ENCODE measurements at places on chromosomes 7 and 10. TPM values are rescaled to one million over a fixed set of nuclear protein-coding genes. Genes with fewer than 3 reads are reported as not detected.

Gene FXYD4
- total RNA-seq = not detected

- DNase-seq = no peak
Measured at GRCh38 chr10:111086574-111086973, 9.7 kb downstream of the ADRA2A start.

GRCh38 chr10:27998178-27998953, 513 bp downstream of the ODAD2 start:
- DNase-seq = no peak

DNA sequence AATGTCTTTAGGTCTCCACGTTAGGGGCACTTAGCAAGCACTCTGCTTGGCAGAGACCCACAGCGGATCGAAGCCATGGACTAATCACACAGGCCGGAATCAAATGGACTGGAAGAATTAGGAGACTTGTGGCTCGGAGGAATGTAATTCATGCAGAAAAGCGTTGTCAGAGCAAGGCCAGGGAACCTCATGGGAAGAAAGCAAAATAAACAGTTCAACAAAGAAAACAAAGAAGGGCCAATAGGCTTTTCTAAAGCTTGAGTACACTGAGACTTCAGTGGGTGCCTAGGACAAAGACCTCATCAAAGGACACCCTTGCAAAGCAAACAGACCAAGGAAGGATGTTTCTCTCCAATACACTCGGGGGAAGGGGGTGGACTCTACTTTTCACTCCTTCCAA, 171.1 kb downstream of the GLI3 start:
- no peak for DNase-seq

GRCh38 chr7:613442-614140, 93.9 kb upstream of the PDGFA start:
- no peak for DNase-seq

Gene CPED1
- 71.4 TPM for total RNA-seq

All from LHCN-M2 (cell line).